Prostate gland (tissue), 2 donors: ENCODE measurements at places on chromosomes 1 and 21. TPM values are rescaled to one million over a fixed set of nuclear protein-coding genes. Genes with fewer than 3 reads are reported as not detected.

Gene SAMD11
- 4.5 TPM for total RNA-seq

Gene PLA2G4A
- total RNA-seq, result 8.8 TPM

DNA sequence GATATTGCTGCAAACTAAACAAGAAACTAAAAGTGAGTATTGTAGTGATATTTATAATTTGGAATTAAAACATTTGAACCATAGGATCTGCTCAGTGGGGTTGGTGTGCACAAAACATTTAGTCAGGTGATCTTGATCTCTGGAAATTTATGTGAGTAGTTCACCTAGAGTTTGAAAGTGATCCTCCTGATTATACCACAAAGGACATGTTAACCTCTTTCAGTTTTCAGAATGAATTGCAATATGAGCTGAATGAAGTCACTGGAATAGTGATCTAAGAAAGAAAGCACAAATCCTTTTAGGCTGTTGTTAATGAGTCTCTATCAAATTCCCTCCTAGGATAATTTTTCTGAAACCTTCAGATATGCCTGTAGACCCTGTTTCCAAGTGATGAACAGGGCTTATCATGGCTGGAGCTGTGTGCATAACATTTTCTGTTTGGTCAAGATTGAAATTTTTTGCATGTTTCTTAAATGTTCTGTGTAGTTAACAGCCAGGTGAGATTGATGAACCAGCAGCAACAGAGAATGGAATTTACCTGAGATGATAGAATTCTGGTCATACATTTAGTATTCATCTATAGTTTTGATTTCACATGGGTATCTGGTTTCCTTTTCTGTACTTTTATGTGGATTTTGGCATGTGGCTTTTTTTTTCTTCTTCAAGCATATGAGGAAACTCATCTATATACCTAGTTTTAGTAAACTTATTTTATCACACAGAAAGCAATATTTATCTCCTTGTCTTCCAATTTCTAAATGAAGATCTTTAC lies 25.5 kb downstream of the CDC14A start:
- no peak overlapping the region for H3K27ac ChIP-seq
- no peak overlapping the region for H3K4me3 ChIP-seq
- no peaks in the 10 kb centered on the region for H3K4me1 ChIP-seq
- no peaks in the 10 kb centered on the region for H3K36me3 ChIP-seq

GRCh38 chr1:51488372-51489050 lies 30.6 kb downstream of the EPS15 start:
- no peak overlapping the region for H3K27ac ChIP-seq
- H3K4me3 ChIP-seq, result no peak overlapping the region
- no peaks in the 10 kb centered on the region for H3K36me3 ChIP-seq
- H3K4me1 ChIP-seq, result peaks cover 3% of the 10 kb centered on the region
- no peaks in the 10 kb centered on the region for H3K27me3 ChIP-seq

DNA sequence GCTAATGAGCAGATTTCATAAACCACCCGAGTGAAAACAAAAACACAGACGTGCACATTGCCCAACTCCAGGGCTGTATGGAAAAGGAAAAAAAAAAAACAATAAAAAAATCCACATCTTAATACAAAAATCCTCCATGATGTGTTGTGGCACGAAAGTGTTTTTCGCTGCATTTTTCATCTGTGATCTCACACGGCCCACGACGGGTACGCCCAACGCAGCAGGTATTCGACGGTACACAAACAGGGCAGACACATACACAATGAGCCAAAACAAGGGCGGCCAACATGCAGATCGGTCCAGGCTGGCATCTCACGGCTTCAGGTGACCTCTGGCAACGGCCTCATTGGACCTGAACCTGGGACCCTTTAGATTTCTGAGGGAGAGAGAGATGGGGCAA lies 31.1 kb downstream of the CASZ1 start:
- H3K27me3 ChIP-seq, result no peaks in the 10 kb centered on the region
- DNase-seq, result peak; percentile 48
- H3K4me1 ChIP-seq, result peaks cover 47% of the 10 kb centered on the region
- H3K27ac ChIP-seq, result peak overlapping the region; percentile 72

- peak; percentile 34 for DNase-seq
- H3K27me3 ChIP-seq, result no peaks in the 10 kb centered on the region
- H3K4me1 ChIP-seq, result no peaks in the 10 kb centered on the region
Observed at GRCh38 chr1:193019442-193020026, 39.6 kb downstream of the UCHL5 start.
